ENCODE measurements at places on chromosomes 2 and 18. TPM values are rescaled to one million over a fixed set of nuclear protein-coding genes. Genes with fewer than 3 reads are reported as not detected.

The TIGD1 gene
- total RNA-seq, result 20.9 TPM

The AQP12B gene
- not detected for total RNA-seq

The IRS1 gene
- total RNA-seq, result 7.4 TPM

The TEX44 gene
- total RNA-seq, result not detected

The OSBPL6 gene
- 12.4 TPM for total RNA-seq

The ARPC2 gene
- total RNA-seq, result 95.6 TPM

The TDRD15 gene
- 0.24 TPM for total RNA-seq

The RAMP1 gene
- 1.6 TPM for total RNA-seq

The CCDC102B gene
- 7.4 TPM for total RNA-seq

The MERTK gene
- 4.3 TPM for total RNA-seq

The C18orf54 gene
- total RNA-seq, result 2.3 TPM

The RGPD3 gene
- 0.73 TPM for total RNA-seq

DNA sequence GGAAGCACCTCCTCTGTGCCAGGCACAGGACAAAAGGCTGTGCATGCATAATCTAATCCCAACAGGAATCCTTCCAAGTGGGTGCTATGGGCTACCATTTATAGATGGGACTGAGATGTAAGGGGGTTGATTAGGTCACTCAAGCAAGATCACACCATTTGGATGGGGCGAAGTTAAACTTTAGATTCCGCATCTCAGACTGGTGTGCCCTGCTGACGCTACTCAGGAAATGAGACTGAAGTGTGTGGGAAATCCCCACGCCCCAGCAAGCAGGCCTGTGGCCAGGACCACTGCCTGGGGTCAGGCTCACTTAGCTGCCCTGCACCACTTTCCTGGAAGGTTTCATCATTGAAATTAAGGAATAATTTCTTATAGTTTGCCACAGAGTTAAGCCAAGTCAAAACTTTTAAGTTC is 70.5 kb upstream of the PPP1CB start:
- ATAC-seq, result peak; percentile 25

DNA sequence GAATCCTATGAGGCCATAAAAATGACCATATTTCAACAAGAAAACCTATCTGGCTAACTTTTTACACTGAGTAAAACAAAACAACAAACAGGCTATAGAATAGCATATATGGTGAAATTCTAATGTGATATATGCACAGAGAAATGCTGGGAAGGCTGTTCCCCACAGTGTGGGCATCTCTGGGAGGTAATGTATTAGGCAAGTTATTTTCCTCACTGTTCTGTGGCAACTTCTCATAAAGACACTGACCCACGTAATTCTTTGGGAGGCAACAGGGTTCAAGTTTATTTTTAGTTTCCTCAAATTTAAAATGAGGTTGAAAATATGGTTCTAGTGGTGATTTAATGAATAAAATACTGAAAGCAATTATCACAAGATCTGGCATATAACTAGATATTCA is 46.7 kb downstream of the RNU4ATAC start:
- no peak for ATAC-seq

DNA sequence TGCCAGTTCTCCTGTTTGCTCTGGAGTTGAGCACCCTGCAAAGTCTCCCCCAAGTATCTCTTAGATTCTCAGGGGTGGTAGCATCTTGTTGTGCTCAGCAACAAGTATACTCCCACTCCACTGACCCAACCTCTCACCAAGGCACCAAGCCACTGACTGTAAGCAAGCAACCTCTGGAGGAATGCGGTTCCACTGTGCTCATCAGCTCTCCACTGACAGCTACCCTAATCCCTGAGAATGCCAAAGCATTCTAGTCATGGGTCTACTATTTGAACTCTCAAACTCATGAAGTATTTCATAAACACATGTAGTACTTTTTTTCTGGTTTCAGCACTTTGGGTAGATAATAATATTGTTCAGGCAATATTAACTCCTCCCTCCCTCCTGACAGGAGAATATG is 170.0 kb downstream of the EPHA4 start:
- ATAC-seq, result no peak

- ATAC-seq, result no peak
Observed at GRCh38 chr2:237618449-237618848, 8.9 kb upstream of the LRRFIP1 start.

DNA sequence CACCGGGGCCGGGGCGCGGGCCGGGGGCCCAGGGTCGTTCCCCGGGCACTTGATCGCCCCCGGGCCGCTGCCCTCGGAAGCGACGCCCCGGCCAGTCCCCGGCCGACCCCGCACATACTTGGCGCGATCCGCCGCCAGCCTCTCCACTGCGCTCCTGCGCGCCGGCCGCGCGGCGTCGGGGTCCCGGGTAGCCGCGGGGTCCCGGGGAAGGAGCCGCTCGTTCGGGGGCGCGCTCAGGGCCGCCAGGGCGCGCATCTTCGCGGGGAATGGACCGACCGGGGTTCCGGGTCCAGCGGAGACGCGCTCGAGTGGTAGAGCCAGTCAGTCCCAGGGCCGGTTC is 204 bp downstream of the FAM110C start:
- ATAC-seq, result no peak

DNA sequence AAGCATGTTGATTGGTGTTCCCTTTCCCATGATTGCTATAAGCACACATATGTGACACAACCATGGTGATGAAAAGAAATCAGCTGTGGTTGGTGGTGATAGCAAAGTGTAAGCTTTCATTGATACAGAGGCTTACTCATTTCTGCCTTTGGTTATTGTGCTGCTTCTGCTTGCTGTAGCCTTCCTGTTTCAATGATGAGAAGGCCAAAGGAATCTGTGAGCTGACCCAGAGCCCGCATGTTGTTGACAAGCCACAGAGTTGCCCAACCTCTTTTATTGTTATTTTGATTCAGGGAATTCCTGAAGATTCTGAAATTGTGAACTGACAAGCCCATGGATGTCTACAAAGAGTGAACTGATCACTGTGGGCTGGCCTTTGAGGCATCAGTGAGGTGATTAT is 164.4 kb downstream of the TMEFF2 start:
- ATAC-seq, result no peak

- ATAC-seq, result no peak
Observed at GRCh38 chr2:29241341-29241740, 126.1 kb downstream of the CLIP4 start.

GRCh38 chr2:64565949-64566710 is 42.0 kb downstream of the AFTPH start:
- no peak for ATAC-seq

- no peak for ATAC-seq
Observed at GRCh38 chr2:203730076-203730729, 23.8 kb downstream of the CD28 start.

DNA sequence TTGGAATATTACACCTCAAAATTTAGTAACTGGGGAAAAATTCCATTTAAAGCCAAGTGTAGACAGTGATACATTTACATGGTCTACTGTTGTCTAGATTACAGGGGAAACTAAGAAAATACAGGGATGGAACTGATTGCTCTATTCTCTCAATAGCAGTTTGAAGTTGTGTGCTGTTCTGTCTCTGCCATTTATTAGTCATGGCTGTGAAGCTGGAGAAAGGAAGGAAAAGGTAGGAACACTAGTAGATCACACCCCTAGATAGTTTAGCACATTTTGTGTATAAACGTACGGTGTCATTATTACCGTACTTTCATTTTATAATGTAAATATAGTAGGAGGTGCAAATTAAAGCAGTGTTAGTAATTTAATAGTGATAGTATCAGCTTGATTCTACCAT is 170.5 kb downstream of the PHLPP1 start:
- ATAC-seq, result no peak

DNA sequence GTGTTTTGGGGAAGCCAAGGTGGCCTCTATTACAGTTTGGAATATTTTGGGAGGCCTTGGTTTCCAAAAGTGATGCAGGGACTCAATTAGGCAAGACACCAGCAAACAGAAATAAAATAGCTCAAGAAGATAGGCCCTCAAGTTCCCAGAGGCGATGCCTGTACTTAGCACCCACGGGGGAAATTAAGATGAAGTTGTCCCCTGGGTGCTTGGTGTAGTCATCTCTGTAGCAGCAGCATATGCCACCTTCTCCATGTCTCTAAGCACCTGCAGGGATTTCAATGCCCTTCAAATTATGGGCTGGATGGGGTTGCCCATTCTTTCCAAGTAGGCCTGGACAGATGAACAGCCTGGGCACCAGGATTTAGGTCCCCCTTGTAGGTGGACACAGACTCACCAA is 185.0 kb downstream of the CTIF start:
- ATAC-seq, result no peak

GRCh38 chr2:65877331-65878010 is 445.1 kb upstream of the SPRED2 start:
- ATAC-seq, result no peak

GRCh38 chr18:48616484-48617255 is 77.8 kb downstream of the CTIF start:
- no peak for ATAC-seq

DNA sequence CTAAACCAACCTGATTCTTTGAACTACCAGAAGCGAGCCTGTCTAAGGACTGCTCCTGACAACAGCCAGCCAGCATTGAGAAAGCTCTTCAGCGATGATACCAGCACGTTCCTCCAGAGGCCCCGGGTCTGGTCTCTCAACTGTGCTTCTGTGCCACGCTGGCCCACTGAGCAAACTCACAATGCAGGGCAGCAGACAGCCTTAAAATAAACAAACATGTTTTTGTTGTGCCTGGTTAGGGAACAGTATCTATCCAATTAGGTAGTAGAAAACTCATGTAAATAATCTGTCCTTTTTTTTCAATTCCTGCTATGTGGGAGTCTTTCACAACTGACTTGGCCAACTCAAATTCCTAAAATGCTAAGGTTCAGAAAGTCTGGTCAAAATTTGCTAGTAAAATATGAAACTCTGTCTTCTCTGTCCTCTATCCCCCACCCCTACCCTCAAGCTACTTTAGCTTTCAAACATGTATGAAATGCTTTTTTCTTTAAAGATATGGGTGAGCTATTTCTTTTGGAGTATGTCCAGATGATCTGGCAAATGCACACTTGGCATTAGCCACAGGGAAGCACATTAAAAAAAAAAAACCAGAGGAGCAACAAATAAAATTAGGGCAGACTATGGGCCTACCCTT is 21.4 kb upstream of the EML4 start:
- ATAC-seq, result no peak

- no peak for ATAC-seq
Observed at GRCh38 chr18:60935041-60935910, 398.0 kb upstream of the CDH20 start.

DNA sequence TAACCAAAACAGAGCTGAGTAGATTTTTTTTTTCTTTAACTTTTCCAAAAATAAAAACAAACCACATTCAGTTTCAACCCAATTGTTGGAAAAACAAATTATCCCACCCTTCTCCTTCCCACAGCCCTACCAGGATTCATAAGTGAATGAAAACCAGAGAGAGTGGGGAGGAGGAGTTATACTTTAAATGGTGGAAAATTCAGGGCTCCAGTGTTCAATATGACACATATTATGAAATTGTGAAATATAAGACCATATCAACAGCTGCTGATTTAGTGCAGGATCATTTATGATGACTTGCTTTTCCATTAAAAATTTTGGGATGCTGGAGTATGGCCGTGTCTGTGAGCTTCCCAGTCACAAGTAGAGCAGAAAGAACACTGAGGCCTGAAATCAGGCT is 26.7 kb downstream of the COLEC12 start:
- ATAC-seq, result no peak

DNA sequence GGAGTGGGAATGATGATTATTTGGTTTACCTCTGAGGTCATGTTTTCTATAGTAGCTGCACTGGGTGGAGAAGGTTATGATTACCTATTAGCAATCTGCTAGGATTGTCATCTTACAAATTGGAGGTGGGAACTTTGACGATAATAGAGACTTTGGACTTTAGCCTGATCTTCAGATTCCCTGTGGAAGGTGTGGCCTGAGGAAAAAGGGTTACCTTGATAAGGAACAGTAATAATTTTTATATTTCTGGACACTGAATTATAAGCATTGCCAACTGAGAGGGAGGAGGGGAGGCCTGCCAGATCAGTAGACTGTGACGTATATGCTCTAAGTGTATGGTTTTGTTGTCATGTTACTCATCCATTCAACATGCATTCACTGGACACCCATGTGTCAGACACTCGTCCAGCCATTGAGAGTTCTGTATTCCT is 183.4 kb upstream of the FOSL2 start:
- no peak for ATAC-seq

GRCh38 chr2:147365622-147366021 is 479.2 kb upstream of the ACVR2A start:
- ATAC-seq, result no peak

GRCh38 chr18:66795051-66795450 is 191.2 kb upstream of the CDH19 start:
- no peak for ATAC-seq

GRCh38 chr2:149044500-149044899 is 6.0 kb downstream of the LYPD6B start:
- ATAC-seq, result no peak

DNA sequence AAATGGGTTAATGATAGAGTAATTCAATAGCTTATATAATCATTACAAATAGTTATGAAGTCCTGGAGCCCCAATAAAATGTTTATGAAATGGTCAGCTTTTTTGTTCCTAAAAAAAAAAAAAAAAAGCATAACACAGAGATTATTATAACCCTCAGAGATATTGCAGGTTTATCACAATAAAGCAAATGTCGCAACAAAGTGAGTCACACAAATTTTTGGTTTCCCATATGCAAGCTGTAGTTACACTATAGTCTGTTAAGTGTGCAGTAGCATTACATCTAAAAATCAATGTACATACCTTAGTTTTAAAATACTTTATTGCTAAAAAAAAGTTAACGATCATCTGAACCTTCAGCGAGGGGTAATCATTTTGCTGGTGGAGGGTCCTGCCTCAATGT is 20.0 kb downstream of the WDFY1 start:
- no peak for ATAC-seq

- ATAC-seq, result no peak
Observed at GRCh38 chr2:83650898-83651297, 808.2 kb downstream of the SUCLG1 start.

DNA sequence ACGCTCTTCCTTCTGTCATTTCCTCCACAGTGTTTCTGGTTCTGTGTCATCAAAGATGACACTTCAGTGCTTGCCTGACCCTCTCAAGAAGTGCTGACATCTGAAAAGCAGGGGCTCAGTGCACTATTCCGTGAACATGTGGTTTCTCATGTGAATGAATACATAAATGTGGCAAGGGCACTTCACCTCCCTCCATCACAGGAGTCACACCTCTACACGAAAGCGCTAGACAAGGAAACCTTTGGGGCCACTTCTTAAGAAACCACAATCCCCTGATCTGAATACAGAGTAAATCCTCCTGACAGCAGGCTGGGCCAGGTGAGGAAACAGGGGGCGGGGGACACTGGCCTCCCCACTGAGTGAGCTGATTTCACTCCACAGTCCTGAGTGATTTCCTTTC is 145.8 kb upstream of the ACAA2 start:
- ATAC-seq, result no peak

GRCh38 chr2:73823416-73823815 is 5.3 kb upstream of the STAMBP start:
- no peak for ATAC-seq

- ATAC-seq, result peak; percentile 93
Observed at GRCh38 chr2:112749755-112750559, 14.5 kb downstream of the CKAP2L start.

GRCh38 chr2:208906330-208906729 is 499.7 kb downstream of the PTH2R start:
- no peak for ATAC-seq

- ATAC-seq, result peak; percentile 46
Observed at GRCh38 chr18:63402246-63403162, 19.8 kb downstream of the VPS4B start.

- ATAC-seq, result no peak
Observed at GRCh38 chr2:33091541-33092123, 144.9 kb downstream of the LTBP1 start.
